ENCODE measurements at places on chromosomes 6 and 20.

DNA sequence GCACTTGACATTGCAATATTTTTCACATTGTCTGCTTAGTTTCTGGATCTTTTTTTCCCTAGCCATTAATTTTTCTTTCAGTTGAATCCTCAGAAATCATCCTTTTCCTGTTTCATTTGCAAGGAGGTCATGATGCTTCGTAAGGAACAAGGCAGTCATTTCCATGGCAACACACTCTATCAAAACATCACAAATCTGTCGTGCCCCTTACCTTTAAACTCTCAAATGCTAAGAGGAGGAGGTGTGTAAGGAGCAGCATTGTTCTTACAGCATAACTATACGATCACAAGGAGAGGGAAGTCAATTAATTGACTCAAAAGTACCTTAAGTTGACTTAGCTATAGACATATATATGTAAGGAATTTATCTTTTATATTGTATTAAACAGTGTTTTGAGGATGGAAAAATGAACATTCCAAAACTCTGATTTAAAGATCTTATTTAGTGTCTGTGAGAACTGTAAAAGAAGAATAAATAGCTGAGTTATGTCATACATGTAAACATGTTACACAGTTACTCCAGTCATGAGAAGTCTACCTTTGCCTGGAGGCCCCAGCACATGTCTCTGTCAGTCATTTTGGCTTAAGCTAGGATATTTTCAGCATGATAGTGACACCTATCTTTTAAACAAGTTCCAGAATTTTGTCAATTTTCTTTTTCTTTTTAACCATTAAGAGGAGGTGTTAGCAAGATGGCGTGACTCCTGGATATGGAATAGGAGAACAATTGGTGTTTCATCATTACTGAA, 41.6 kb downstream of the CDKAL1 start:
- no peak for DNase-seq

DNA sequence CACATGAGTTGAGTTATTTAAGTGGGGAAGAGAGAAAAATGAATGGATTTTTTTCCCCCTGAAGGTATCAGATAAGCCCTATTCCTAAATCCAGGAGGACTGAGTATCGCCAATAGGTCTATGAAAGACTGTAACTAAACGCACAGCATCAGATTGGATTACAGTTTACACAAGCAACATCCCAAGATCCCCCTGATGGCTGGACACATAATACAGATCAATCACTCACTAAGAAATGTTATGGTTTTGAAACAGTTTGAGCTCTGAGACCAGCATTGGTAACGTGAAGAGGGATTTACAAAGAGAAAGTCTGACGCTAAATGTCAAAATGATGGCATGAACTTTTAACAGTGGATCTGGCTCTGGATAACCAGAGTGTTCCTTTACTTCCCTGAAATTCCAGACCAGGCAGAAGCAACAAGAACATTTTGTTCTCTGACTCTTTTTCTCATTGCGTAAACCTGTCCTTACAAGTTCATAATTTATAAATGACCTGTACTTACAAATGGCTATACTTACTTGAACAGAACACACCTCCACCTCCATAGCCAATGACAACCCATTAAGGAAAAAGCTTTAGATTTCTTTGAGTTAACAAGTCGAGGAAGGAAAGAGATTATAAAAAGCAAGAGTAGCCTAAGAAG, 131.8 kb upstream of the BEND3 start:
- no peak for DNase-seq

DNA sequence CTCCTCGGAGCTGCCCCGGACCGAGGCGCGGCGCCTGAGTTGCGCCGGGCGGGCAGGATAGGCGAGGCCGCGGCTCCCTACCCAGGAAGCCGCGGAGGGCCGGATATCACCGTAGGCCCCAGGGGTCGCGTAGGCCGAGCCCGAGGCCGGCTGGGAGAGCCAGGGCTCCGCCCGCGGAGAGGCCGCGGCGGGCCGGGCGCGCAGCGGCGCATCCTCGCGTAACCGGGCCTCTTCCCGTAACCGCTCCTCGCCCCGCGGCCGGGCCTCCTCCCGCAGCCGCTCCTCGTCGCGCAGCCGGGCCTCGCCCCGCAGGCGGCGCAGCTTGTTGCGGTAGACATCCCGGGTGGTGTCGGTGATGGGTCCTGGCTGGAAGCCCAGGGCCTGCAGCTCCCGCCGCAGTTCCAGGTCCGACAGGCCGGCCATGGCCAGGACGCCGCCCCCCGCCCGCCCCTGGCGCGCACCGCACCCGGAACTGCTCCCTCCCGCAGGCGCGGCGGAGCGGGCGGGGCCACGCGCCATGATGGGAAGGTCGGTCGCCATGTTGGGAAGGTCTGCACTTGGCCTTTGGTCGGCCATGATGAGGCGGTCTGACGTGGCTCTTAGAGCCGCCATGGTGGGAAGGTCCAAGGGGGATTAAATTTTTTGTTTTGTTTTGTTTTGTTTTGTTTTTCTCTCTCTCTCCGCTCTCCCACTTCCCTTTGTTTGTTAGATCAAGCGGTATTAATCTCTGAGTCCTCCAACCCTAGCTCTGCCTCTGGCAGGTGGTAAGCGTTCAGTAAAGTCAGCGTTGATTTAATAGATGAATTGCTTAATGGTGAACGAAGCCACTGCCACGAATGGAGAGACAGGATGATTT, at the start of gene LEMD2:
Gene LEMD2 (minus strand): TSS at position 437 of the 856 bp plus-strand sequence. CDS start 14 bp downstream, at position 423.
- peak; percentile 94 for DNase-seq

- peak; percentile 1 for DNase-seq
Observed at GRCh38 chr6:152669895-152670294, 27.8 kb upstream of the MYCT1 start.

DNA sequence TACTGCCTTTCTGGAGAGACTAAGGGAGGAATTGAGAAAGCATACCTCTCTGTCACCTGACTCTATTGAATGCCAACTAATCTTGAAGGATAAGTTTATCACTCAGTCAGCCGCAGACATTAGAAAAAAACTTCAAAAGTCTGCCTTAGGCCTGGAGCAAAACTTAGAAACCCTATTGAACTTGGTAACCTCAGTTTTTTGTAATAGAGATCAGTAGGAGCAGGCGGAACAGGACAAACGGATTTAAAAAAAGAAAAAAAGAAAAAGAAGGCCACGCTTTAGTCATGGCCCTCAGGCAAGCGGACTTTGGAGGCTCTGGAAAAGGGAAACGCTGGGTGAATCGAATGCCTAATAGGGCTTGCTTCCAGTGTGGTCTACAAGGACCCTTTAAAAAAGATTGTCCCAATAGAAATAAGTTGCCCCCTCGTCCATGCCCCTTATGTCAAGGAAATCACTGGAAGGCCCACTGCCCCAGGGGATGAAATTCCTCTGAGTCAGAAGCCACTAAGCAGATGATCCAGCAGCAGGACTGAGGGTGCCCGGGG, 43.1 kb upstream of the RNF182 start:
- no peak for DNase-seq
